ENCODE measurements at places on chromosomes 4 and X.

DNA sequence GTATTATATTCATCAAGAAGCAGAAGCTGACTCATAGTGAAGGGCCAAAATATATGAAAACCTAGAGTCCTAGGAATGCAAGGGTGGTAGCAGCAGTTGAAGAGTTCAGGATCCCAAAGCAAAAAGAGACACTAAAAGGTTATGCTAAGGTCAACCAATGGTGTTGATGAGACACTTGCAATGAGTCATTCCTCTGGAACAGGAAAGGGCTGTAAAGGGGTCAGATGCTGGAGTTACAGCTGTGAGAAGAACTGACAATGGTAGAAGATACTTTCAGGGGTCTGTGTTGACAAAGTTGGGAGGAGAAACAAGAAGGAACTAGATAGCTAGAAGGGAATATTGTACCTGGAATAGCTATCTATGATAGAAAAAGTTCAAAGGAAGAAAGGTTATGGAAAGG is 47.5 kb downstream of the ZGRF1 start:
- no peak for DNase-seq

- DNase-seq = peak; percentile 44
These were observed at the start of gene FAM13A for GRCh38 chr4:89056953-89057398. TSS of gene FAM13A (minus strand) at chr4:89057185. CDS start at chr4:89056964, 221 bp downstream.

DNA sequence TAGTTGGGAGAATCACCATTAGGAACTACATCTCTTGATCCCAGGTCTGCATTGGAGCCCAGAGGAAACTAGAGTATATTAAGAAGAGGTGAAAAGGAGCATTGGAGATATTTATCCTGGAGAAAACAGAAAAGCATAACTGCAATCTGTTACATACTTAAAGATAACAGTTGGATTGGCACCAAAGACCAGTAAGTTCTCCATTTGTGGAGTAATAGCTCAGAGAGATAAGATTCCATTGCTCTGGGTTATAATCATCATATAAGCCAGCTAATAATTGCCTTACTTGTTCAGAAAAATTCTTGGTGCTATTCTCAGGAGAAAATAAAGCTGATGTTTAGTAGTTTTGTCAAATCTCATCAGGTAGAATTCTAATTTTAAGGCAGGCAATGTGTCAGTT is 20.6 kb downstream of the GRPR start:
- DNase-seq = no peak

GRCh38 chr4:108391701-108392455 is 223.1 kb upstream of the LEF1 start:
- DNase-seq = no peak

DNA sequence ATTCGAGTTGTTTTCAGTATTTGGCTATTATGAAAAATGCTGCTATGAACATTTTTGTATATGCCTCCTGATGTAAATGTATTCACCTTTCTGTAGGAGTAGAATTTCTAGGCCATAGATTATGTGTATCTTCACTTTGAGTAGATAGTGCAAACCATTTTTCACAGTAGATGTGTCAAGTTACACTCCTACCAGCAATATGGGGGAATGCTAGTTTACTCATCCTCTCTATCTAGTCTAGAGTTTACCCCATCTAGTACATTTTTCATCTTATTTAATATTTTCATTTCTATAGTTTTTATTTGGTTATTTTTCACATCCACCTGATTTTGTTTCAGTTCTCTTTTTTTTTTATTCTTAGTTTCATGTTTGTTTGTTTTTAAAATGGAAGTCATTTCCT is 59.0 kb downstream of the GK start:
- no peak for DNase-seq

DNA sequence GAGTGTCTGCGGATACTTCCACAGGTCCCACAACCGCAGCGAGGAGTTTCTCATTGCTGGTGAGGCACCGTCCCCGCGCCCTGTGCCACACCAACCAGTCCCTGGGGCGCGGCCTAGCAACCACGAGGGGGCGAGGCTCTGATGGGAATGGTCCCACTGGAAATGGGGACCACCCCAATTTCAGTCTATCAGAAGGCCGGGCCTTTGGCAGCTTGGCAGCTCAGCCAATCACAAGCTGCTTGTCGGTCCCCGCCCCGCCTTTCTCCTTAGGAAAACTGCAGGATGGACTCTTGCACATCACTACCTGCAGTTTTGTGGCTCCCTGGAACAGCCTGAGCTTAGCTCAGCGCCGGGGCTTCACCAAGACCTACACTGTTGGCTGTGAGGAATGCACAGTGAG is 3.0 kb downstream of the TIMP1 start:
- DNase-seq = no peak

GRCh38 chrX:148498067-148498466 is 2.4 kb upstream of the AFF2 start:
- DNase-seq = no peak

- DNase-seq = no peak
These were observed 35.8 kb downstream of the PSAPL1 start for GRCh38 chr4:7398788-7399439.

DNA sequence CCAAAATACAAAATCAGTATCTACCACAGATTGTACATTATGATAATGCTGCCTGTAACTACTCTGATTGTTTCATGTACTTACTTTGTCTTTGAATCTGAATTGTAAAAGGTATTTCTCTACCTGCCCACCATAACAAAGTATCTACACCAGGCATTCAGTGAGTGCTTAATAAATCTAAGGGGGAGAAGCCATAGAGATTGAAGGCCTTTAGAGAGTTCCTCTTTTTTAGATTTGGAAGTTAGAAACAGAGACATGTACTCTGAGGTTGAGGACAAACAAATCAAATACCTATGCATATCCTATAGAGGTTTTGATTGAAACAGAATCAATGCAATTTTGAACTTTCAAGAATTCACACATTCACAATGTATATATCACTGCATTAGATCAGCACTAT is 42.7 kb downstream of the SAT1 start:
- no peak for DNase-seq

DNA sequence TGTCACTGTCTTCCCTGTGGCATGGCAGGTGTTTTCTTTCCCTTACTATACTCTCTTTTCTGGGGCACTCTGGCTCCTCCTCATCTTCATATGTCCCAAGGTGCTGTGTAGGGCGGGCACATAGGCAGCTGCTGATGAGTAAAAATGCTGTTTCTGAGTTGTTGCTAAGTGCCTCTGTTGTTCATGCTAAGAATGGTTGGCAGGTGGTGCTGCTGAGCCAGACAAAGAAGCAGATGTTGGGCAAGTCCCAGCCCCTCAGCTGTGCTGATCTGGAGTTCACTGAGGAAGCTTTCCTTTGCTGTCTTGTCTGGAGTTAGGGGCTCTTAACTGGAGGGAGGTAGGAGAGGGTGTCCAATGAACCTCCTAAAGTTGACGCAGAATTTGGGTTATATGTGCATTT is 40.6 kb downstream of the HADH start:
- no peak for DNase-seq

GRCh38 chr4:102665527-102665926 is 95.2 kb downstream of the MANBA start:
- no peak for DNase-seq

- no peak for DNase-seq
These were observed 2.7 kb upstream of the GRIA3 start for GRCh38 chrX:123181233-123181914.

- no peak for DNase-seq
These were observed 74.8 kb upstream of the PASD1 start for GRCh38 chrX:151488677-151489076.

DNA sequence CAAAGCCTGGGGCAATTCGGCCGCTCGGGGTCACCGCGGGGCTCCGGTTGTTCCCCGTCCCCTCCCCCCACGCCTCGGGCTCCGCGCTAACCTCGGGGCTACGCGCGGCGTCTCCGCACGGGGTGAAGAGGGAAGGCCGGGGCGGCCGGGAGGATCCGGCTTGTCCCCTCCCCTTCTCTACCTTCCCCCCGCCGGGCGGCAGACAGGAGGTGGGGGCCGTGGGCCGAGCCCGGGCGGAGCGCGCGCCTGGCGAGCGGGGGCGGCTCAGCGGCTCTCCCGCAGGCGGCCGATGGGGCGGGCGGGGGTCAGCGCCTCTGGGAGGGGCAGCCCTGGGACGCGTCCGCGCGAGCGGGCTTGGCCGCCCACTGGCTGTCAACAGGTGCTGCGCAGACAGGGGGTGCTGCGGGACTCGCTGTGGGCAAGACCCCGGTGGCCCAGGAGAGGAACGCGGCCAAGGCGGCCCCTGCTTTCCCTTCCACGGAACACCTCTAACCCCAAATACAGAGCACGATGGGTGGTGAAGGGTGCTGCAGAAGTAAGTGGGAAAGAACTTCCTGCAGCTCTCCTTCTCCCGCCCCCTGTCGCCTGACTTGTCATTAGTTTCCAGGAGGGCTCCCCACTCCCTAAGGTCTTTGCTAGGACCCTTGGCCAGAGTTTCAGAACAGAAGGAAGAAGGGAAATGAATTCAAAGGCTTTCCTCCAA is at the start of gene PDGFC:
Gene PDGFC (minus strand): TSS at position 124 of the 703 bp plus-strand sequence. CDS start 896 bp downstream, outside the sequence.
- DNase-seq = no peak

DNA sequence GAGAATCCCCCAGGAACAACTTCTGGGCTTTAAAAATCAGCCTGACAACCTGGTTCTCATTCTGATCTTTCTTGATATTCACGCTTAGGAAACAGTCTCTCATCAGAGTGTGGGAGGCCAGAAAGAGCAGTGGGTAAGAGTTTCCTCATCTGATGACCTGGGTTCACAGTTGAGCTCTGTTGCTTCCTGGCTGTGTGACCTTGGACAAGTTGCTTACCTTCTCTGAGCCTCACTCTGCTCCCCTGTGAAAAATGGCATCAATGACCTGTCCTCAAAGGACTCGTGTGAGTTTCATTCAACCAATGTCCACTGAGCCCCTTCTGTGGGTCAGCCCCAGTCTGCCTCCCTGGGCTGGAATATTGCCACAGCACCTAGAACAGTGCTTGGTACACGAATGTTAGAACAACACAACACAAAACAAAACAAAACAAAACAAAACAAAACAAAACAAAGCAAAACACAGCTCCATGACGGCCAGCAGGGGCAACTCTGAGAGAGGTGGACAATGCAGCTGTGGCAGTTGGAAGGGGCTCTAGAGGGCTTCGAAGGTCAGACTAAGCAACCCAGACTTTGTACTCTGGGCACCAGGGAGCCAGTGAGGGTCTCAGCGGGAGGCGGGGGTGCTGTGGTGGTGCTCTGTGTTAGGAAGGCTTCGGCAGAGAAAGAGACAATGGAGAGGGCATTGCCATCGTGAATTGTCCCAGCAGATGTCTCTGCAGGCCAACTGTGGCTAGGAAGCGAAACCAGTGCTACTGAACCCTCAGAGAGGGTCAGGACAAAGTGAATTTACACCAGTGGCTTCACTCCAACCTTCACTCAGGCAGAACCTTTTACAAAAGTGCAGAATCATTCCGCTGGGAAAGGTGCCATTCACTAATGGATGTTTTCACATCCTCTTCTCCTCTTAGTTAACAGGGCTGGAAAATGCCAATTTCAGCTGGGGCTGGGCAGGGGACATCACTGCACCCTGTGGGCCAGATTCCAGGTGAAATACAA is 14.3 kb upstream of the C4orf50 start:
- no peak for DNase-seq

DNA sequence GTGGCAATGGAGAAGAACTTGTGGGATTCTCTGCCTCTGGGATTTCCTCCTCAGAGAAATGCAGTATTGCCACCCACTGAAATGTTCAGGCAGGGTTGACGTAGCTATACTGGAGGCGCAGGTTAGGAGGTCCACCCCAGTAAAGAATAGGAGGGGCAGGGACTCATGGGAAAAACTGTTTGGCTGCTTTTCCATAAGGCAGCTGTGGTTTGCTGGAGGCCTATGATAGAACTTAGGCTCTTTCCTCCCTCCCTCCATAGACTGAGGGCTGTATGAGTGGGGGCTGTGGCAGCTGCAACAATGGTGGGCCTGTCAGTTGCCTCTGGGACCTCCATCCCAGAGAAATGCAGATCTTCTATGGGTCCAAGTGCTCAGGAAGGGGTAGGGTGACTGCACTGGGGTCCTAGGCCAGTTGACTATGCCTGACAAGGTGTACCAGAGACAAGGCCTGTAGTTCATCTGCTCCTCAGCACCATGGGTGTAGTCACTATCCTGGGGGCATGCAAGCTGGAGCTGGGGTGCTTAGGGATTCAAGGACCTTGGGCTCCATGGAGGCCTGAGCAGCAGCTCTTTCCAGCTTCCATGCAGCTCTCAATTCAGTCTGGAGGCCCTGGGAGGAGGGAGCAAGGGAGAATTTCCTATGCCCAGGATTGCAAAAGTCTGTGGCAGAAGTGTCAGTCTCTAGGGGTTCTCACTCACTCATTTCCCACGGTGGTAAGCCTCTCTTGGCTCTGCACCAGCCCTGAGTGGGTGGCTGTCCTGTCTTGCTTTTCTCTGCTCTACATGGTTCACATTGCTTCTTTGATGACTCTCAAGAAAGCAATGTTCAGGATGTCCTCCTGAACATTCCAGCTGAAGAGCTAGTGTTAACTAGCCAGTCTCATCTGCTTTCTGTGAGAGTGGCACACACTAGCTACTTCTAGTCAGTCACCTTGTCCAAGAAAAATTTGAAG is 353.0 kb downstream of the IDS start:
- peak; percentile 24 for DNase-seq

DNA sequence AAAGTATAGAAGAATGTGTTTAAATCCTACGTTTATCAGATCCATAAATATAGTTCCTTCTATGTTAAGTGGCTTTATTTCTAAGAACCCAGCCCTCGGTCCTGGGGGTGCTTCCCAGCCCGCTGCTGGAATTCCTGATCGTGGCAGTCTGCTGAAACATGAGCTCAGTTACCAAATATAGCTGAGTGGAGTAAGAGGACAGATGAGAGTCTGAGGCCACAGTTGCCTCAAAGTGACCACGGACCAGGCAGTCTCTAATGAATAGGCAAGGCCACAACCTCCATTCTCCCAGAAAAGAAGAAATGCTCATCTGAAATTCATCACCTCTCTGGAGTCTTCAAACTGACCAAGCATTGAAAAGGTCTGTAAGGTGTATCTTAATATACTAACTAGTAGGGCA is at the start of gene PALLD:
Gene PALLD (plus strand): TSS at position 219 of the 400 bp plus-strand sequence.
- DNase-seq = no peak

DNA sequence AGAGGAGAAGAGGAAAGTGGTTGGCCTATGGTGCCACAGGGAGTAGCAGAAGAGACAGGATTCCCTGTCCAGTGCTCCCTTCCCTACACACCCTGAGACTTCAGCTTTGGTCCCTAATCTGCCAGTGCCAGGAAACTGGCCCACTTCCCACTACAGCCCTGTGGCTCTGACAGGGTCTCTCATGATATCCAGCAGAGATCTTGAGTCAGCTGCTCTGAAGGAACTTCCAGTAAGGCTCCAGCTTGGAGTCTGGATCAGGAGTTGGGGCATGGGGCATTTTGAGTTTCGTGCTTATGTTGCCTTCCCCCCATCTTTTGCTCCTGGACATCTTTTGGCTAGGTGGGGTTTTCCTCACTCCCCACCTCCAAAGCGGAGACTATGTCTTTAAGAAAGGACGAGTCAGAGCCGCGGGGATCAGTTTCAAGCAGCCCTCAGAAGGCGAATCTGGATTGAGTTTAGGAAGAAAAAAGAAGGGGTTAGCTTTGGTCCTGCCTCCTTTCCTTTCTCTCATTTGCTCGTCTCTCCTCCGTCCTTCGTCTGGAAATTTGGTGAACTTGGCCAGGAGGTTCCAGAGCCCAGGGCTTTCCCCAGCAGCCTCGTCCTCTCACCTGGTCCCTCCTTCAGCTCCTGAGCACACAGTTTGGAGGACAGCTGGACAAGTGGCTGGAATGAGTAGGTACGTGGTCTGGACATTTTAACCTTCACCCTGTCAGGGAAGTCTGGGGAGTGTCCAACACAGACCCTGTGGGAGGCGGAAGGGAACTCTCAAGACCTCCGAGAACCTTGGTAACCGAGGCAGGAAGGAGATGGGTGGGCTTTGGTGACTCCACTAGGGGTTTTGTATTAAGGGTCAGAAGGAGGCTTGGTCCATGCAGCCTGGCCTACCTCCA is 104.4 kb downstream of the RTL5 start:
- no peak for DNase-seq

All from GM12878 (cell line).